ENCODE measurements at places on chromosomes 6 and 20.

GRCh38 chr20:35956616-35957015 lies 2.3 kb upstream of the SCAND1 start:
- no peak for DNase-seq

DNA sequence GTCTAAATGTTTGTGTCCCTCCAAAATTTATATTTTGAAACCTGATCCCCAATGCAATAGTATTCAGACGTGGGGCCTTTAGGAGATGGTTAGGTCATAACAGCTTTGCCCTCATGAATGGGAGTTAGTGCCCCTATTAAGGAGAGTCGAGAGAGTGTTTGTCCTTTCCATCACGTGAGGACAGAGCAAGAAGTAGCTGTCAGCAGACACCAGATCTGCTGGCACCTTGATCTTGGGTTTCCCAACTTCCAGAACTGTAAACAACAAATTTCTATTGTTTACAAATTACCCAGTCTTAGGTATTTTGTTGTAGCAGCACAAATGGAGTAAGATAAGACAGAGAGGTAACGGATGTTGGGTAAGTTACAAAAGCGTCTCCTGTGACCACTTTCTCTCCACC lies 46.6 kb downstream of the FAM50B start:
- no peak for DNase-seq

- DNase-seq: no peak
These were observed 654.8 kb downstream of the RNF144B start for GRCh38 chr6:19041906-19042305.

DNA sequence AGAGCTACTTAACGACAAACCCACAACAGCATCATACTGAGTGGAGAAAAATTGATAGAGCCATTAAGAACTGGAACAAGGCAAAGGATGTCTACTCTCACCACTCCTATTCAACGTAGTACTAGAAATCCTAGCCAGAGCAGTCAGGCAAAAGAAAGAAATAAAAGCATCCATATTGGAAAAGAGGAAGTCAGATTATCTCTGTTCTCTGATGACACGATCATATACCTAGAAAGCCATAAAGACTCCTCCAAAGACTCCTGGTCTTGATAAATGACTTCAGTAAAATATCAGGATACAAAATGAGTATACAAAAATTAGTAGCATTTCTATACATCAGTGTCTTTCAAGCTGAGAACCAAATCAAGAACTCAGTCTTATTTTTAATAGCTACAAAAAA lies 17.0 kb upstream of the FHL5 start:
- DNase-seq: no peak

- no peak for DNase-seq
These were observed 47.2 kb downstream of the DUSP22 start for GRCh38 chr6:339480-339879.

- no peak for DNase-seq
These were observed 209.8 kb upstream of the MARCKS start for GRCh38 chr6:113647143-113647889.

- no peak for DNase-seq
These were observed 44.4 kb downstream of the PYGB start for GRCh38 chr20:25292176-25292891.

DNA sequence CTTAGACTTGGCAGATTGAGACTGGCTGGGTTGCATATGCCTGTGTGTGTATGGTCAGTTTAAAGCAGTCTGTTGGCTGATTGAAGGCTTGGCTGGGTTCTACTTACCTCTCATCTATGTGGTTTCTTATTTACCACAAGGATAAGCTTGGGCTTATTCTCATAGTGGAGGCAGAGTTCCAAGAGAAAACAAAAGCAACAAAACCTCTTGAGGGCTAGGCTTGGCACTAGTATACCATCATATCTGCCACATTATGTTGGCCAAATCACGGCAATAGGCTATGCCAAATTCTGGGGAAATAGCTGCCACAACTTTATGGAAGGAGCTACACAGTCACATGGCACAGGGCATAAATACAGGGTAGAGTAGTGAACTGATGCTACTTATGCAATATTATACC lies 714.1 kb downstream of the CBLN4 start:
- DNase-seq: no peak

GRCh38 chr6:49721297-49721696 lies 8.0 kb upstream of the CRISP2 start:
- DNase-seq: no peak

Data from C1 segment of cervical spinal cord (tissue), 14 donors.